B cell (primary cell): ENCODE measurements at places on chromosomes 3 and 15. TPM values are rescaled to one million over a fixed set of nuclear protein-coding genes. Genes with fewer than 3 reads are reported as not detected.
A peak's percentile ranks its signal among the peaks of the same experiment; 100 is the strongest.

- DNase-seq: peak; percentile 70
- H3K4me3 ChIP-seq: no peak overlapping the region
- peaks cover 6% of the 10 kb centered on the region for H3K4me1 ChIP-seq
- peak overlapping the region; percentile 10 for H3K27ac ChIP-seq
Observed at GRCh38 chr15:20645956-20646355, 104.4 kb upstream of the GOLGA6L6 start.

- peaks cover 12% of the 10 kb centered on the region for H3K36me3 ChIP-seq
- peaks cover 8% of the 10 kb centered on the region for H3K4me1 ChIP-seq
- no peaks in the 10 kb centered on the region for H3K27me3 ChIP-seq
Observed at GRCh38 chr3:56557831-56558170, 826 bp downstream of the CCDC66 start.

DNA sequence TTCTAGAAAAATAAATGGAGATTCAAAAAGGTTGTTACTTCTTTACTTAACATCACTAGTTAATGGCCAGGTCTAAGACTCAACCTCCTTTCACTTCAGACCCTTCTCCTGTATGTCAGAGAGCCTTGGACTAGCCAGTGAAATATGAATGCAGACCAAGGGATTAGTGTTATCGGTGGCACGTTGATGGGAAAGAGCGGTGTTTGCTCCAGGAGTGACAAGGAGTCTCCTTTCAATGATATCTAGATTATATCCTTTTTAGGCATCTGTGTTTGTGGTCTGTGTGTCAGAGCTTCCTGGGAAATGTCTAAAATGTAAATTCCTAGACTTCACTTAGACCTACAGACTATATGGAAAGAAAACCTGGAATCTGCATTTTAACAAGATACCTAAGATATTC is 658.0 kb upstream of the KCNMB2 start:
- H3K27me3 ChIP-seq: no peaks in the 10 kb centered on the region
- no peaks in the 10 kb centered on the region for H3K4me1 ChIP-seq
- no peak overlapping the region for H3K4me3 ChIP-seq
- no peaks in the 10 kb centered on the region for H3K36me3 ChIP-seq
- no peak for DNase-seq

DNA sequence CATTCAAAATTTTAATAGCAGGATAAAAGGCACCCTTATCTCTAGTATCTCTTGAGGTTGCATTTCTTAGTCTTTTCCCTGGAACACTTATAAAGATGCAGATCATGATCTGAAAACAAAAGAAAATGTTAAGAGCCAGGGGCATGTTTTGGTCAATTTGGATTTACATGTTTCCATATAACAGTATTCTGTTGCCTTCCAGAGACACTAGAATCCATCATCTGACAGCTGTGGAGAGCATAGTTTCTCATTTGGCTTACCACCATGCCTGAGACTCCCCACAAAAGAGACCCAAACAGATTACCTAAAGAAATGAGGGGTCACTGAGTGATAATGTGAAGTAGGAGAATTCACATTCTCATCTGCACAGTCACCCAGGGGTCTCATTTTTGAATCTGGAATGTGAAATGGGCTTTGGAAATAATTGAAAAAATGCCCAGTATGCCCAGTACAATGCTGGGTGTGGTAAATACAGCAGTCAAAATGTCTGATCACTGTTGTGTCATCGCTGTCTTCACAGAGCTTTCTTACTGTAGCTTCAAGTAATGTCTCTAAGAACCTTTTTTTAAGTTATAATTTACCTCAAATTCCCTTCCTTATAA is 79.9 kb upstream of the ZBTB20 start:
- H3K4me3 ChIP-seq: no peak overlapping the region
- H3K4me1 ChIP-seq: no peaks in the 10 kb centered on the region
- no peak overlapping the region for H3K27ac ChIP-seq
- DNase-seq: no peak
- H3K36me3 ChIP-seq: no peaks in the 10 kb centered on the region

DNA sequence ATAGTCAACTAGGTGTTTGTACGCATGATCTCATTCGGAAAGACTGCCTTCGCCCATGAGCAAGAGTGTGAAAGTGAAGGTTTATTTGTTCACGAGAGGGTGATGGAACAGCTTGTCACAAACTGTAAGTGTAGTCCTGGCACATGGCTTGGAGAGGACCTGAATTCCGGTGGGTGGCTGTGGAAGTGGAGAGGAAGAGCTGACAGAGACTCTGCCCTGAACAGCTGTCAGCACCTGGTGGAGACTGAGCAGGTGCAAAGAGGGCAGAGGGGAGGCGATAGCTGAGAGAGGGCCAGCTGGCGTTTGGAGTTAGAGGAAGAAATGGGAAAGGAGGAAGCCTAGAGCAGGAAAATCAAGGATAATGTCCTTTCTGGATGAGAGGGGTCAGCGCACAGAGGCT is 155.7 kb downstream of the EEFSEC start:
- H3K27ac ChIP-seq: no peak overlapping the region
- H3K36me3 ChIP-seq: peaks cover 13% of the 10 kb centered on the region
- H3K4me3 ChIP-seq: no peak overlapping the region

DNA sequence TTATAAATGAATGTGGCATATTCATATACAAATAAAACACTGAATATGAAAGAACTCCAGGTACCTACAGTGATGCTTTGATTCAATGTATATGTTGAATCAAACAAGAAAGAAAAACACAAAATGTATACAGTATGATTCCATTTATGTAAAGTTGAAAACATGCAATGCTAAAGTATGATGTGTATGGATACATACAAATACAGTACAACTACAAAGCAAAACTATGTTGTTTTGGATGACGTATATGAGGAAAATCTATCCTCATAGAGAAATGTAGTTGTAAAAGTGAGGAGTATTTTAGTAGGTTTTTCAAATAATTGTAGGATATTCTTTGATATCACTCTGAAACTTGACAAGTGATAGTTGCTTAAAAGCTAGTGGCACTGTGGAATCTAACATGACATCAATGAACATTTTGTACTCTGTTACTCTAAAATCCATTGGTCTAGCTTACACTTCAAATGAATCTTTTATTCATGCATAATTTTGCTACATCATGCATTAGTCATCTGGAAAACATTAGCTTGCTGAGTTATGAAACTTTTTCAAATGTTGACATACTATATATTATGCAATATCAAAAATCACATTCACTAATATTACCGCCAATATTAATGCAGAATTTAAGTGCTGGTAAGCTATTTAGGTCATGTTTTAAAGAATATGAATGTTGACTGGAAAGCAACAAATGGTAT is 278.1 kb upstream of the CHRNA7 start:
- H3K27me3 ChIP-seq: no peaks in the 10 kb centered on the region
- H3K4me3 ChIP-seq: no peak overlapping the region
- no peaks in the 10 kb centered on the region for H3K36me3 ChIP-seq
- DNase-seq: no peak

DNA sequence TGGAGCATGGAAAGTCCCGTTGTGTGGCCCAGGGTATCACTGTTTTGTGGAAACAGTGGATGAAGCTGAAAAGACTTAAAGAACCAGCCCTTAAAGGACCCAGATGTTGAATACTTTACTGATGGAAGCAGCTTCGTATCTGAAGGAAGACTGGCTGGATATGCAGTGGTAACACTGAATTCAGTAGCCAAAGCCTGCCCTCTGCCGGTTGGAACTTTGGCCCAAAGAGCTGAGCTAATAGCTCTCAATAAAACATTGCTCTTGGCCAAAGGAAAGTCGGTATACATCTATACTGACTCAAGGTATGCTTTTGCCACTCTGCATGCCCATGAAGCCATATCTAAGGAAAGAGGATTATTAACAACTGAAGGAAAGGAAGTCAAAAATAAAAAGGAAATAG is 885.4 kb downstream of the PDCD6IP start:
- no peaks in the 10 kb centered on the region for H3K27me3 ChIP-seq
- H3K36me3 ChIP-seq: no peaks in the 10 kb centered on the region
- peak; percentile 41 for DNase-seq

DNA sequence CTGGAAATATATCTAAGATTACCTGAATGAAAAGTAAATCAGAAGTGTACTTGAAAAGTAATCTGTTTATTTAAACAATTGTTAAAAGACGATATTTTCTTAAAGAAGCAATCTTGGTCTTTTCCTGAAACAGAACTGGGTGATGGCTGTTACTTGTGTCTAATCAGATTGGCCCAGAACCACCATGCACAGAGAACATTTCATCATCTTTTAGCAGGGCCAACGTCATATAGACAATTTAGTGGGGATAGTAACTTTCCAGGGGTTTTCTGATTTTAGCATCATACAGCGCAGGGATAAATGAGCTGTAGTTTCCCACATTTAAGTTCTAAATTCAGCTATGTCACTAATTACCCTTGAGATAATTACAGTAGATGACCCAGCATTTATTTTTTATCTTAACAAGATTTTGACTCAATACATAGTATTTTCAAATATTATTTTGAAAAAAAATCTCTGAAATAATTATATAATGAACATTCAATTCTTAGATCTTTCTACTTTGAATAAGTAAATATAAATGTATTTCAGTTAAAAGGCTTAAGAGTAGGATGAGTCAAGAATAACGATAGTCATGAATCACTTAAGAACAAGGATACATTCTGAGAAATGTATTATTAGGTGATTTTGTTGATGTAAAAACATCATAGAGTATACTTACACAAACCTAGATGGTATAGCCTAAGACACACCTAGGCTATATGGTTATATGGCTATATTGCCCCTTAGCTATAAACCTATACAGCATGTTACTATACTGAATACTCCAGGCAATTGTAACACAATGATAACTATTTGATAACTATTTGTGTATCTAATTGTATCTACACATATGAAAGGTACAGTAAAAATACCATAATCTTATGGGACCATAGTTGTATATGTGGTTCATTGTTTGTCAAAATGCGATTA is 103.8 kb upstream of the MME start:
- no peaks in the 10 kb centered on the region for H3K4me1 ChIP-seq
- no peaks in the 10 kb centered on the region for H3K36me3 ChIP-seq
- H3K4me3 ChIP-seq: no peak overlapping the region

- H3K27me3 ChIP-seq: no peaks in the 10 kb centered on the region
- no peak overlapping the region for H3K4me3 ChIP-seq
- DNase-seq: no peak
- H3K36me3 ChIP-seq: no peaks in the 10 kb centered on the region
- H3K4me1 ChIP-seq: no peaks in the 10 kb centered on the region
Observed at GRCh38 chr3:17964108-17964507, 221.7 kb upstream of the TBC1D5 start.

GRCh38 chr3:100144255-100144866 is 30.1 kb upstream of the FILIP1L start:
- H3K27me3 ChIP-seq: no peaks in the 10 kb centered on the region
- H3K4me1 ChIP-seq: no peaks in the 10 kb centered on the region
- no peaks in the 10 kb centered on the region for H3K36me3 ChIP-seq
- no peak overlapping the region for H3K4me3 ChIP-seq

DNA sequence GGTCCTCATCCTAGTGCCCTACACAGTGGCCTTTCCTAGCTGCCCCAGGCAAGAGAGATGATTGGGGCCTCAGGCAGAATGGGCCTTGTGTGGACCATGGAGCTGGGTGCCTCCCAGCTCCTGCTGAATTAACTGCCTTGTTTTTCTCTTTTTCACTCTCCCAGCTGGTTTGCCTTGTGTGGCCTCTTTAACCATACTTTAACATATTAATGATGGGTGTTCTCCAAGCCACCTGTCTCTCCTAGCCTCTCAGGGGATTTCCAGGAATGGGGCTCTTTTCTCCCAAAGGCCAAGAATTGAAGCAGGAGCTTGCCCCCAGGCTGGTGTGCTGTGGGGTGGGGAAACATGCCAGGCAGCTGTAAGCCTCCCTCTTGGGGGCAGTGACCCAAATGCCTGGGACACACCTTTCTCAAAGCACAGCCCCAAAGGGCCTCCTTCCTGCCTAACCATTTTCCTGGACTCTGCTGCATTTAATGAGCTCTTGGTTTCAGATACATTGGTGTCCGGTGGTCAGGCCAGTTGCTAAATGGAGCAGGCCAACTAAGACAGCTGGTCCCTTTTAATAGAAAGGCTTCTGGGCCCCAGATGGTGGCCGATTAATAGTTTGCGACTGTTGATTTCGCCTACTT is 5.6 kb downstream of the ALPK3 start:
- no peaks in the 10 kb centered on the region for H3K36me3 ChIP-seq
- no peak overlapping the region for H3K27ac ChIP-seq
- DNase-seq: no peak
- no peaks in the 10 kb centered on the region for H3K4me1 ChIP-seq
- no peaks in the 10 kb centered on the region for H3K27me3 ChIP-seq
- no peak overlapping the region for H3K4me3 ChIP-seq

- H3K27me3 ChIP-seq: no peaks in the 10 kb centered on the region
- peaks cover 55% of the 10 kb centered on the region for H3K4me1 ChIP-seq
- DNase-seq: no peak
- no peak overlapping the region for H3K4me3 ChIP-seq
Observed at GRCh38 chr15:31461911-31462480, 135.4 kb downstream of the KLF13 start.

DNA sequence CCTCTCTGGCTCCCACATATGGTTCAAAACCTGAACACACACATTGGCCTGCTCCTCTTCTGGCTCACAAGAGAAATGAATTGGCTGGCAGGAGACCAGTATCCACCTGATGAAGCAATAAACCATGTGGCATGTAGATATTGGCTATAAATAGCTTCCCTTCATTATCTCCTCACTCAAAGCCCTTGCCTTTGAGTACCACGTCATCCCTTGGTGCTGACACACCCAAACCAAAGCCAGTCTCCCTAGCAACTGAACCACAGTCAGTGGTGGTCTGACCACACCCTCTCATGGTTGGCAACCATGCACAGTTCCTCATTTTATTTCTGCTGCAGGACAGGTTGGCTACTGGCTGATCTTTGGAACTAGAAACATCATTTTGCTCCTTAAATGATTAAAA is 98.8 kb downstream of the ZNF621 start:
- DNase-seq: peak; percentile 96
- H3K27ac ChIP-seq: peak overlapping the region; percentile 96
- peak overlapping the region; percentile 86 for H3K4me3 ChIP-seq
- H3K27me3 ChIP-seq: no peaks in the 10 kb centered on the region
- peaks cover 7% of the 10 kb centered on the region for H3K36me3 ChIP-seq
- peaks cover 33% of the 10 kb centered on the region for H3K4me1 ChIP-seq

DNA sequence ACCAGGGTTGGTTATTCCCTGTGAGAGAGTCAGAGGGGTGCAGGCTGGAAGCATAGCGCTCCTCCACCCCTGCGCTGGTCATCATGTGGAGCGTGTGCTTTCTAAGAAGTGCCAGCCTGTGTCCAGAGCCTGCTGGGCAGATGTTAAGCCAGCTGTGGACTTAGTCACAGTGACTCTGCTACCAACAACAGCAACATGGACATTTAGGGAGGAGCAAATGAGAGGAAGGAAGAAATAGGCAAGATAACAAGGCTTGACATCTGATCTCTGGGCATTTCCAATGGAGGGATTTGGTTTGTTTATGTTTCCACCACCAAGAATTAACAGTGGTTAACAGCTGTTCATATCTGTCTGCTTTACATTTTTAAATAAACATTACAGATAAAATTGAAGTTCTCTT is 36.4 kb upstream of the MYZAP start:
- H3K36me3 ChIP-seq: no peaks in the 10 kb centered on the region
- H3K27me3 ChIP-seq: no peaks in the 10 kb centered on the region
- no peak overlapping the region for H3K27ac ChIP-seq
- H3K4me3 ChIP-seq: no peak overlapping the region
- DNase-seq: no peak

GRCh38 chr3:98890181-98890835 is 11.2 kb downstream of the DCBLD2 start:
- no peaks in the 10 kb centered on the region for H3K36me3 ChIP-seq
- H3K27me3 ChIP-seq: no peaks in the 10 kb centered on the region
- H3K27ac ChIP-seq: no peak overlapping the region
- H3K4me1 ChIP-seq: no peaks in the 10 kb centered on the region

The TM4SF18 gene
- not detected in 2 replicates for total RNA-seq

The GREM1 gene
- total RNA-seq: not detected in 2 replicates

The FOXL2 gene
- total RNA-seq: not detected in 2 replicates

The NECTIN3 gene
- 1.9 and 2.9 TPM in 2 replicates for total RNA-seq

The TGM4 gene
- total RNA-seq: not detected in 2 replicates

The EFL1 gene
- 25.8 and 27.8 TPM in 2 replicates for total RNA-seq

The ROBO2 gene
- not detected in 2 replicates for total RNA-seq
